ENCODE measurements at places on chromosomes 4 and X.

GRCh38 chr4:20544645-20545044 is 155.6 kb upstream of the PACRGL start:
- no peak for DNase-seq

- no peak for DNase-seq
Observed at GRCh38 chr4:56764223-56764622, 57.3 kb downstream of the SPINK2 start.

DNA sequence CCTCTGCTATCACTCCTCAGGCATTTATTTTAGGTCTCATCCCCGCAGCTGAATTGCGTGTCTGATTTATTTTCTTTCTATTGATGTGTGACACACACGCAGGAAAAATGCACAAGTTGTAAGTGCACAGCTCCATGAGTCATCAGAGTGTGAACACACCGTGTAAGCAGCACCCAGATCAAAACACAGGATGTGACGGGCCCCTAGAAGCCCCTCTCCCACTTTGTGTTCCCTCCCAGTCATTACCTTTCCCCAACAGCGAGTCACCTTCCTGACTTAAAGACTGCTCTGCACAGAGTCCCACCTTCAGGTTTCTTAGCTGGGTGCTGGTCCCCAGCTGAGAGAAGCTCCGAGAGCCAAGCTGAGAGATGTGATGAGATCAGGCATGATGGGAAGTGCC is 436.7 kb downstream of the MID1IP1 start:
- DNase-seq, result no peak

DNA sequence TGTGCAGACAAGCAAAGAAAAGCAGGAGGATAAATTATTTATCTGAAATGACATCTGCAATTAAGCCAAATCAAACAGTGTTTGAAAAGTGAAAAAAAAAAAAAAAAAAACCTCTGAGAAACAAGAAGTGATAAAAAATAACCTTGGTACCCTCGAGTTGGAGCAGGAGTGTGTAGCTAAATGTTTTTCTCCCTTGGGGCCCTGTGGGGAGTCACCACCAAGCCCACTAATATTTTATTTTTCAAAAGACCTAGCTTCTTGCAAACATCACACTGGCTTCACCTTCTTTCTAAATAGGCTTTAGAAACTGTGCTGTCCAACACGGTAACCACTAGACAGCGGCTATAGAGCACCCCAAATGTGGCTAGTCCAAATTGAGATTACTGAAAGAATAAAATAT is 47.7 kb downstream of the SNX25 start:
- DNase-seq, result no peak

DNA sequence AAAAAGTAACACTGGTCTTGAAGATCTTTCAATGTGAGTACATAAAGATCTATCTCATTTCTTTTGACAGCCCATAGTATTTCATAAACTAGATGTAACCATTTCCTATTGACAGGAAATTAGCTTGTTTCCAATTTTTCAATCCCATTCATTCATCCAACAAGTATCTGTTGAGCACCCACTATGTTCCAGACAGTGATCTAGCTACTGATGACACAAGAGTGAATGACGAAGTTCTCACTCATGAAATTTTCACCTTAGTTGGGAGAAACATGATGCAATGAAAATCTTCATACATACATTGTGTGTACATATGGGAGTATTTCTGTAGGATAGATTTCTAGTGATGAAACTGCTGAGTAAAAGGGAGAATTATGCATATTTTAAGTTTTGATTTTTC is 1.7 kb downstream of the CD38 start:
- no peak for DNase-seq

DNA sequence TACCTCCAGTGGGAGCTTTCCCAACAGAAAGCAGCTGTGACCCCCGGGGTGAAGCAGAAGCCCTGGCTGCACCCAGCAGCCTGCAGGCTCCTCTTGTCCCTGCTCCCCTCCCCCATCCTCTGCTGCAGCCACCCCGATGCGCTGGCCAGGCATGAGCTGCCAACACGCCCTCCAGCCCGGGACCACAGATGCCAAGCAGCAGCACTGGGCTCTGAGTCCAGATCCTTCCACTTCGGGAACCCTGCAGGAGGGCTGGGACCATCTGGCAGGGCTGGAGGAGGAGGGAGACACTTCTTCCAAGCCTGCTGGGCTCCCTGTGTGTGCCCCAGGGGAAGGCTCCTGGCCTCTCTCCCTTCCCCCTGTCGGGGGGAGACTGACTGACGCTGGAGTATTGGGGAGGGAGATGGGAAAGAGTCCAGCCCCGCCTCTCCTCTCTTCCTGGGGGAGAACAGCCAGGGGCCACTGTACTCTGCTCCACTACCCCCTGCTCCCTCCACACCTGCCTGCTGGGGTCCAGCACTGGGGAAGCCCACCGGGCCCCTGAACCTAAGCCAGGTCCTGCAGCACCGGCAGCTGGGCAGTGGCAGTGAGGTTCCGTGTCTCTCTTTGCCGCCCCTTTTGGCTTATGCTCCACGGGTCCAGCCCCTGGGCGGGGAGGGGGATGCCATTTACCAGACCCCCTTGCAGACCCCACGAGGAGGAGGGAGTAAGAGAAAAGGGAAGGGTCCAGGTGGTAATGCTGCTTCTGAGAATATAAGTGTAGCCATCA is 55.7 kb downstream of the PPP2R2C start:
- no peak for DNase-seq

- no peak for DNase-seq
Observed at GRCh38 chr4:34676400-34676799, 1567.9 kb downstream of the ARAP2 start.

GRCh38 chrX:133878710-133879109 is 106.7 kb downstream of the GPC3 start:
- DNase-seq, result no peak

DNA sequence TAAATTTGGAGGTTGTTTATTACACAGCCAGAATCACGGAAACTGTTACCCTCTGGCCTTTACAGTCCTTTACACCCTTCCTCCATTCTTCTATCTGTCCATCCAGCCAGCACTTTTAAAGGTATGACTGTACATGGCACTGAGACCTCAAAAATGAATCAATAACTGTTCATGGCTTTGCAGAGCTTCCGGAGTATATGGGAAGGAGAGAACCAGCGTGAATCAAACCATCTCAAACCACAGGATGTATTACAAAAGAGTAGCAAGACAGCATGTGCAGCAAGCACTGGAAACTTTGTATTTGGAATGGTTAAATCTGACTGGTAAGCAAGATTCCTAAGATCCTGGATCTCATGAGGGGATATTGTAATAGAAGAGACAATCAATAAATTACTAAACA is 228.5 kb upstream of the CASK start:
- DNase-seq, result no peak

DNA sequence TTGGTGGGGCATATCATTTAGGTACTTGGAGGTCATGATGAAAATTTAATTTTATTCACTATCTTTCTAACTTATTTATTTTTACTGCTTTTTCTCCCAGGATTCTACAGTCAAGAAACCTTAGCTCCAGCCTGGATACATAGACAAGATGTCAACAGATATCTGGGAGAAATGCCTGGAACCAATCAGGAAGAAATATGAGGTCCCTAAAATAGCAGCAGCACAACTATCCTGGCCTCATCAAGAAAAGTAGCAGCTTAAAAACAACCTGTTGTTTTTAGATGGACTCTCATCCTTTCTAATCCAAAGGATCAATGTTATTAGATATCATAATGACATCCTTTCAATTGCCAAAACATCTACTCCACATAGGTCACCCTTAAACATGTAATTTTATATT is 54.5 kb downstream of the MAOB start:
- DNase-seq, result no peak

- peak; percentile 10 for DNase-seq
Observed at GRCh38 chrX:103310555-103311398, at the start of gene BEX2. BEX2 (minus strand) TSS chrX:103310990; CDS start chrX:103309976, 1,014 bp downstream.

DNA sequence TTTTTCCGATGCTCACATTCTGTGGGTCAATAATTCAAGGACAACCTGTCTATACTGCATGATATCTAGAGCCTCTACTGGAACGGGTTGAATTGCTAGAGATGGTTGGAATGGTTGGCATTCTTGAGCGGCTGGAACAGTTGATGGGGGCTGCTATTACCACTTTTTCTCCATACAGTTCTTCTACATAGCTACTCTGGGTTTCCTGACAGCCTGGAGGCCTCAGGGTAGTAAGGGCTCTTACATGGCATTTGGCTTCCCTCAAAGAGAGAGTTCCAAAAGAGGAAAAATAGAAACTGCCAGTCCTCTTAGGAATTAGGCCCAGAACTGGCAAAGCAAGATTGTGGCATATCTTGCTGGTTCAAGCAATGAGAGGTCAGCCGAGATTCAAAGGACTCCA is 53.1 kb downstream of the NAA11 start:
- DNase-seq, result no peak

DNA sequence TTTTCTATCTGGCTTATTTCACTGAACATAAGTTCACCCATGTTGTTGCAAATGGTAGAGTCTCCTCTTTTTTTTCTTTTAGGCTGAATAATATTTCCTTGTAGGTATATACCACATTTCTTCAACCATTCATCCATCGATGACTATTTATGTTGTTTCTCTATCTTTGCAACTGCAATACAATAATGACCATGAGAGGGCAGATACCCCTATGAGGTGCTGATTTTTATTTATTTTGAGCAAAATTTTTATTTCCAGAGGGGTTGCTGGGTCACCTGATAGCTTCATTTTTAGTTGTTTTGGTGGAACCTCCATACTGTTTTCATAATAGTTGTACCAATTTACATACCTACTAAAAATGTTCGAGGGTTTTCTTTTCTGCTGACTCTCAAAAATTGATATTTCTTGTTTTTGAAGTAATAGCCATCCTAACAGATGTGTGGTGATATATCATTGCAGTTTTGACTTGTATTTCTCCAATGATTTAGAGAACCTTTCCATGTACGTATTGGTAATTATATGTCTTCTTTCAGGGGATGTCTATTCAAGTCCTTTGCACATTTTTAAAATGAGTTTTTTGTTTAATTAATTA is 1697.0 kb downstream of the PCDH7 start:
- DNase-seq, result no peak

- DNase-seq, result no peak
Observed at GRCh38 chr4:1077711-1078477, 35.5 kb downstream of the RNF212 start.

DNA sequence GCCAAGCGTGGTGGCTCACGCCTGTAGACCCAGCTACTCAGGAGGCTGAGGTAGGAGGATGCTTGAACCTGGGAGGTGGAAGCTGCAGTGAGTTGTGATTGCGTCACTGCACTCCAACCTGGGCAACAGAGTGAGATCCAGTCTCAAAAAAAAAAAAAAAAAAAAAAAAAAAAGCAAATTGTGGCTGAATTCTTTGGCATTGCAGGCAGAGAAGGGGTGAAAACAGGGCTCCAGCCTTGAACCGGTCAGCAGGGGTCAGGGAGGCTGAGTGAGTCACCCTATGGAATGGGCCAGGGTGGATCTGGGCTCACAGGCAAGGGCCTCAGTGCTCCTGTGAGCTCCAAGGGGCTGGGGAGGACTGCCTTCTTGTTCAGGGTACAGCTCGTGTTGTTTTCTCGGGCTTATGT is 13.2 kb upstream of the FAM3A start:
- no peak for DNase-seq
